ENCODE measurements at places on chromosomes 16 and 17.
A peak's percentile ranks its signal among the peaks of the same experiment; 100 is the strongest.

- DNase-seq = no peak
These were observed 4.7 kb downstream of the CHD3 start for GRCh38 chr17:7893187-7893880.

DNA sequence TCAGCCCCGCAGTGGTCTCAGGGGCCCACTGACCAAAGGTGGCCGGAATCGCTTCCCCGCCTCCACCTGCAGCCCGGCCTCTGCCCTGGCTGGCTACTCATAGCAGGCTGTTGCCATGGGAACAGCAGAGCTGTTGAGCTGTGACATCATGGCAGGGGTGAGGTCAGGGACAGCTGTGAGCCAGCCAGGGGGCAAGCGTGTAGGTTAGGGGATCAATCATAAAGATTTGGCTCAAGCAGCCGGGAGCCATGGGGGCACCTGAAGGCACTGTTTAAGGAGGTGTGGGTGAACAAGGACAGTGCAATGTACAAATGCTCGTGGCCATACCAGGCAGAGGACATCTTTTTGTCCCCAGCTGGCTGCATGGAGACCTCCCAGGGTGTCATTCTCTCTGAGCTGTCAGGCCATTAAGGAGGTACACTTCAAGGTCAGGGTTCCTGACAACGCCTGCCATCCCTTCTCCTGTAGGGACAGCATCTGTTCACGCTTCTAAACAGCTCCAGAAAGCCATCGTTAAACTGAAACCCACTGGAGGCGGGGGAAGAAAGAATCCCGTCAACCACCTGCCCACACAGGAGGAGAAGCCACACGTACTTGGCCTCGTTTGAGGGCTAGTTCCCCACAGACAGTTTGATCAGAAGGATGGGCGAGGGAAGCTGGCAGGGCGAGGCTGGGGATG, at the start of gene CEP295NL:
TSS of gene CEP295NL (minus strand) at position 101 of the 679 bp plus-strand sequence. CDS start 1,373 bp downstream, outside the sequence.
- peak; percentile 39 for DNase-seq

DNA sequence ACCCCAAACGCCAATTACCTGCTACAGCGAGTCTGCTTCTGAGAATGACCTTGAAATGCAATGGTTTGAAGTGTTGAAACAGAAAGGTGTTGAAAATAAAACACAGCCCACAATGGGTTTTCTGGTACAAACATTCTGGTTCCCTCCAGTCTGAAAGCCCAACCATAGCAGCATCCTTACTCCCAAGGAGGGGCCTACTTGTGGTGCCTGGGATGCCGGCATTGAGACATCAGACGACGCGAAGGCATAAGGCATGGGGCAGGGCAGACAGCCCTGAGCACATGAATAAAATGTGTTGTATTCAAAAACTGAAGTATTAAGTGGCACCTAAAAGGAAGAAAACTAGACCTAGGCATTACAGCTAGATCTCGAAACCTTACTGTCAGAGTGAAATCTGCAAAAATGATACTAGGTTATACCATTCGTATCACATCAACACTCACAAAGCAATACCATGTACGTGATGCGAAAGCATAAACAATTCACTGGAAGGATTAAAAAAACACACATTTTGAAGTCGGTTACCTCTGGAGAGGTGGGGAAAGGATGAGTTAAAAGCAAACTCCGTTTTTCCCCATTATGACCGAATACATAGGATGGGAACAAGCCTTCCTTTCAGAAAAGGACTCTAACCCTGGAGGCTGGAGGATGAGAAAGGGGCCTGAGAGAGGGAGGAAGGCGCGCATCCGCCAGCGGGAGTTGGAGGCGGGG, 702 bp downstream of the NUDT21 start:
- DNase-seq = no peak

DNA sequence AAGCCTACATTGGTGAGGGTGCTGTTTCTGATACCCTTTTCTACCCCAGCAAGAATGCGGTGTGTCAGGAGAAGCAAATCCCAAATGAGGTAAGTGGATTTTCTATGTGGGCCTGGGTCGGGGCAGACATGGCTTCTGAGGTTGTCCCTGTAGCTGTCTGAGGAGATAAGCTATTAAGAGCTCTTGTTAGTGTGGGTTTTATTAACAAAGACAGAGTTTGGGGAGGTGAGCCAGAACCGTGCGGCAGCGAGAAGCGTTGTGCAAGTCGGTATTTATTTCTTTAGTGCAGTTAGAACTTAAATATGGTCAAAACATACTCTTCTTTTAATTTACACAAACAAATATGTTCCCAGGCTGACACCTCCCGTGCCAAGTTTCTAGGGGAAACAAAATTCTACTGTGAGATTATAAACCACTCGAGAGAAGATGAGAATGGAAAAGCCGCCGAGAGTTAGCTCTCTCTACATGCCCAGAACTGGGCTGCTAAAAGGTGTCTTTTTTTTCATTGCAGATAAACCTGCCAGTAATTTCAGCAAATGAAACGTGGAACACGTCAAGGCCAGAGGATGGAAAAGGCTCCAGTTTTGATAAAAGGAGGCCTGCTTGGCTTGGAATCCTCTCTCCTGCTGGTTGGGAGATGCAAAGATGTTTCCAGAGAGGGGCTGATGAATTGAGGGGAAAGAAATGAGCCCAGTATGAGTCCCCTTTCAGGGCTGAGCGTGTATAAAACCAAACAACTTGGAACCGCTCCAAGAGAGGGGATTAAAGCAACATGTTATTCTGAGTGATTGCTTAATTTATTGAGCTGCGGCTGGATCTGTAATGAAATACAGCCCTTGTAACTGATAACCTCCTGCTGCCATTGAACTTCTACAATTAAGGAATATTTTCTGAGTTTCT, 254.6 kb downstream of the MRTFB start:
- DNase-seq = no peak

DNA sequence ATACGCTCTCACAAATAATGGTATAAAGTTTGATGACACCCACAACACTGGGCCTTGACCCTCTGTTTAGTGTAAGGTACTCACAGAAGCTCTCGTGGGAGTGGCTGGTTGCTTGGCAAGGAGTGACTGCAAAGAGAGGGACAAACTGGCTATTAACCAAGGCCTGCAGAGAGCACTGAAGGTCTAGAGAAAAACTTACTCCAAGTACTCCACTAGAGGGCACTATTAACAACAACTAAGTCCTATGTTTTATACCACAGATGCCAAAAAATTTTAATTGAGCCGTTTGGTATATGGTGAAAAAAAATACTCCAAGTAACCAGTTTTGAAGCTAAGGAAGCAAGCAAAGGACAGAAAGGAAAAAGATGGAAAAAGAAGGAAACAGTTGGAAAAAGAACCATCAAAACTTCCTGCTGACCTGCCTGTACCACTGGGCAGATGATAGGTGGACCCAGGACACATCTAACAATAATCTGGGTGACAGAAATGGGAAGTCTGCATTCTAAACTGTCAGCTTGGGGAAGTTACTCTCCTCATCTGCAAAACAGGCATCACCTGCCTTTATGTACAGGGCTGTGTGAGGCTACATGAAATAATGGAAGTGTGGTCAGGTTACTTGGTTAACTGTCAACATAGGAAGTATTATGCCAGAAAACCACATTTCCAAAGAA, 23.2 kb downstream of the DYNC1LI2 start:
- no peak for DNase-seq

DNA sequence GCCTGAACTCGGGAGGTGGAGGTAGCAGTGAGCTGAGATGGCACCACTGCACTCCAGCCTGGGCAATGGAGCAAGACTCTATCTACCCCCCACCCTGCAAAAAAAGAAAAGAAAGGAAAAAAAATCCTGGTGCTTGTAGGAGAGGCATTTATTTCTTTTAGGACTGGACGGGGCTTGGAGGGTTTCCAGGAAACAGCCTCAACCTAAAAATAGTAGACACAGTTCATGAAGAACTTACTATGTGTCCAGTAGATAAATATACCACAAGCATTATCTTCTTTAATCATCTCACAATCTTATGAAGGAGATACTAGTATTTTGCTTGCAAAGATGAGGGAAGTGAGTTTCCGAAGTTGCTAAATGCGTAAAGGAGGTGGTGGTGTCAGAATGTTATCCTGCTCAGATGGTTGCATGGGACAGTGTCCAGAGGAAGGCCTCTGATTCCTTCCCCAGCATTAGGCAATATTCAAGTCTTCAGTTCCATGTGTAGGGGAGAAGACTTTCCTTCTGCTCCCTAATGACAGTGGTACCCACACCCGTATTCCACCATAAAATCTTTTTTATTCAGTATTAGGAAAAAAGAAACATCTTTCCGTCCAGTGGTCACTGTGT, 263.2 kb downstream of the WWOX start:
- no peak for DNase-seq

DNA sequence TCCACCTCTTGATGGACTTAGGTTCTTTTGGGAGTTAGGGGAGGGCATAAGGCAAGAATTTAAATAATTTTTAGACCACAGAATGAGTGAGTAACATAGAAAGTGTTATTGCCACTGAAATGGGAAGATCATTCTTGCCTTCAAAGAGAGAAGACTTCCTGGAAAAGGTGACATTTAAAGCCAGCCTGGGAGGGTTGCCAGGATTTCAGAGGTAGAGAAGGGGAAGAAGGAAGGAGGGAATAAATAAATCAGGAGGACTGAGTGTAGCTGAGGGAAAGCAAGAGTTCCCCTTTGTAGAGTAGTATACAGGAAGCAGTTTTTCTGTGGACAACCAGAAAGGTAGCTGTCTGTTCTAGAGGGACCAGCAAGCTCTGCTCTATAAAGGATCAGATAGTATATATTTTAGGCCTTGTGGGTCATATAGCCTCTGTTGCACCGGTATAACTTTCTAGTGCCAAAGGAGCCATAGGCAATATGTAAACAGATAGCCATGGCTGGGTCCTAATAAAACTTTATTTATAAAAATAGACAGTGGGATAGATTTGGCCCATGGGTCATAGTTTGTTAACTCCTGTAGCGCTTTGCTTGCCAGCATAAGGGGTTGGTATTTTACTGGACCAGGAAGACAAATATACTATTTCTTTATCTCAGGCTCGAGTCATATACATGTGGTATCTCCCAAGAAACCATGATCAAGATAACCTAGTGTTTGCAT, 147.2 kb upstream of the CACNG5 start:
- no peak for DNase-seq

- peak; percentile 73 for DNase-seq
These were observed 240.0 kb downstream of the C16orf95 start for GRCh38 chr16:87076950-87077749.

DNA sequence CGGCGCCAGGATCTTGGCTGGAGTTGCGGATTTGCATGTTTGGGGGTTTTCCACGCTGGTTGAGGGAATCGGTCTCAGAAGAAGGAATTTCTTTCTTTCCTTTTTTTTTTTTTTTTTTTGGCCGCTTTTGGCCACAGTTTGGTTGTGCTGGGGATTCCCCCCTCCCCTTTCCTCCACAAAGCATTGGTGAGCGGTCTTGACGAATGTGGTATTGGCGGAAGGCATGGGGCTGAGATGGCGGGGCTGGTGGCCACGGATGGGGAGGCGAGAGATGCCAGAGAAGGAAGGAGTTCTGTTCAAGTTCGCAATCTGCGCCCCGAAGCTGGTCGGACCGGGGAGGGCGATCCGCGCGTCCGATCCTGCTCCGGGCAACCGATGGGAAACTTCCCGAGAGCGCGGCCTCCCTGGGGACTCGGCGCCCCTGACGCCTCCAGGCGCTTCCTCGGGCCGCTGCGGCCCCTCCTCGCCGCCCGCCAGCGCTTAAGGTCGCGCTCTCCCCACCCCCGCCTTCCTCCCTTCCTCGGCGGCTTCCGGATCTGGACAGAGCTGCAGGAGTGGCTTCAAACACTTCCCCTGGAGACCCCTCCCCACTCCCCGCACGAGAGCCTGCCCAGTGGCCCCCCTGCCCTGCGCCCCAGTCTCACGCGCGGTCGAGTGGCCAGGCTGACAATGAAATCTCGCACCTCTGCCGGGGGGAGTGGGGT, 43.2 kb downstream of the RAI1 start:
- peak; percentile 34 for DNase-seq

DNA sequence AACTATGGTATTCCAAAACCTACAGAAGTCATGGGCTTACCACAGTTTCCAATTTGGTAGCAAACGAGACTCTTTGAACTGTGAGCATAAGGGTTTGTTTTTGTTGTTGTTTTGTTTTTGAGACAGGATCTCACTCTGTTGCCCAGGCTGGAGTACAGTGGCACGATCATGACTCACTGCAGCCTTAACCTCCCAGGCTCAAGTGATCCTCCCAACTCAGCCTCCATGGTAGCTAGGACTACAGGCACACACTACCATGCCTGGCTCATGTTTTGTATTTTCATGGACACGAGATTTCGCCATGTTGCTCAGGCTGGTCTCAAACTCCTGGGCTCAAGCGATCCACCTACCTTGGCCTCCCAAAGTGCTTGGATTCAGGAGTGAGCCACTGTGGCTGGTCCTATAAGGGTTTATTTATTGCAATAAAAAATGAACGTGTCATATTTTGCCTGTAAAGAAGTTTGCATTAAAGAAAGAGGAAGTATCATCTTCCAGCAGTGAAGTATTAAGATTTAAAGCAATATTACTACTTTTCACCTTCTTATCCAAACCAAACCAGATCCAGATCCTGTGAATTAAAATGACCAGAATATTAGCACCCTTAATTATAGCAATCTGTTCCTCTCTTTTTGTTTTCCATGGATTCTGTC, 37.2 kb downstream of the KCNJ2 start:
- no peak for DNase-seq

GRCh38 chr17:6943406-6943805, 52.4 kb upstream of the ALOX12 start:
- DNase-seq = no peak

GRCh38 chr16:66224626-66225025, 141.9 kb upstream of the CDH5 start:
- no peak for DNase-seq

DNA sequence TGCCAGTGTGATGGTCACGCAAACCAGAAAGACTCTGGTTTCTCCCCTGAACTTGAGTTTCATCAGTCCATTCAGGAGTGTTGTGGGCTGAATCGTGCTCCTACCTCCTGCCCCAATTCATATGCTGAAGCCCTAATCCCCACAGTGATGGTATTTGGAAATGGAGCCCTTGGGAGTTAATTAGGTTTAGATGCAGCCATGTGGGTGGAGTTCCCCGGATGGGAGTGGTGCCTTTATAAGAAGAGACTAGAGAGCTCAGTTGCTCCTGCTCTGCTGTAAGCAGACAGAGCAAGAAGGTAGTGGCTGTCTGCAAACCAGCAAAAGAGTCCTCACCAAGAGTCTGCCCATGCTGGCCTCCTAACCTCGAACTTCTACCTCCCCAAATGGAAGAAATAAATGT, 160.3 kb upstream of the DYNLRB2 start:
- DNase-seq = no peak

GRCh38 chr16:700684-701584, 4.7 kb downstream of the FBXL16 start:
- no peak for DNase-seq

GRCh38 chr16:86965840-86966550, 351.2 kb downstream of the C16orf95 start:
- DNase-seq = no peak

GRCh38 chr17:47698749-47699535, 5.0 kb downstream of the TBKBP1 start:
- DNase-seq = peak; percentile 88

All from stimulated activated CD4-positive, alpha-beta T cell treated with anti-CD3 and anti-CD28 coated beads, Interleukin-15, amount 100 ng/mL, for 24 hours (primary cell).